ENCODE measurements at places on chromosomes 5 and 9.

GRCh38 chr9:35470894-35471293, 19.0 kb upstream of the RUSC2 start:
- no peak for DNase-seq

GRCh38 chr5:39117401-39117800, 43.2 kb upstream of the RICTOR start:
- DNase-seq = no peak

GRCh38 chr5:150347003-150347402, 10.5 kb upstream of the TCOF1 start:
- DNase-seq = no peak

- DNase-seq = no peak
These were observed 67.7 kb downstream of the SYK start for GRCh38 chr9:90869361-90869760.

DNA sequence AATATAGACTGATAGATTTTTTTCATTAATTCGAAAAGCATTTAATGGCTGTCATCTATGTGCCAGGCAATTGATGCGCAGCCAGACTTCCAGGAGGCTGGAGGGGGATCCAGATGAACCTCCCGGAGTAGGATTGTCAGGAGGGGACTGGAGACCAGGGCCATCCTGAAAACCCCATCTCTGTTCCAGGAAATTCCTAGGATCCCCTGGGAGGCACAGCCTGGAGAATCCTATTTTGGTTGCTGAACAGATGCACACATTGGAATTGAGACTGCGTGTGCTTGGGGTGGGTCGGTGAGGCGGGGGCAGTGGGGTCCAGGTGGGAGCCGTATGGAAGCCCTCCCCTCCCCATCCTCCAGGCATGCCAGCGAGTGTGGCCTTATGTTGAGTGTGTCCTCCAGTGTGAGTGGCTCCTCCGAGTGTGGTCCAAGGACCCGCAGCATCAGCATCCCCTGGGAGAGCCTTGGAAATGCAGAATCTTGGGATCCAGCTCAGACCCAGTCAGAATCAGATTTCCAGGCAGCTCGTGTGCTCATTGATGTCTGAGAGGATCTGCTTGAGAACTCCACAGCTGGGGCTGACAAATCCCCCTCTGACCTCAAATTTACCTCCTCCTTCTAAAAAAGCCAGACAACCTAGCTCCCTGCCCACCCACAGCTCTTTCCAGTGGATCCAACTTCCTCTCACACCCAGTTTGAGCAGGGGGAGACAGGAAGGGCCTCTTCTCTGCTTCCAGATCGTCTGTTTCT, 38.7 kb downstream of the ROPN1L start:
- DNase-seq = no peak

- no peak for DNase-seq
These were observed 325.8 kb downstream of the TMEM38B start for GRCh38 chr9:106020186-106020585.

DNA sequence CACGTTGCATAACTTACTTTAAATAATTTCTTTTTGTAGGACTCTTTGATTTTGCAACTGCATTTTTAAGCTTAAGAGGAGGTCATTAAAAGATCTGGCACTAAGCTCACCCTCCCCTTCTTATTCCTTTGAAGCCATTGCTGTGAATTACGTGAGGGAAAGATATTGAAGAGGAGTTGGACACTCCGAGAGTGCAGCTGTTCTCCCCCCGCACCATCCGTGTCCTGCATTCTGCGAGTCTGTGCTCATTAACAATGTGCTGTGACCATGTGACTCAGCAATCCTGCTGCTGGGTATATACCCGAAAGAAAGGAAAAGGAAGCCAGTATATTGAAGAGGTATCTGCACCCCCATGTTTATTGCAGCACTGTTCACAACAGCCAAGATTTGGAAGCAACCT, 40.0 kb downstream of the NXNL2 start:
- no peak for DNase-seq

DNA sequence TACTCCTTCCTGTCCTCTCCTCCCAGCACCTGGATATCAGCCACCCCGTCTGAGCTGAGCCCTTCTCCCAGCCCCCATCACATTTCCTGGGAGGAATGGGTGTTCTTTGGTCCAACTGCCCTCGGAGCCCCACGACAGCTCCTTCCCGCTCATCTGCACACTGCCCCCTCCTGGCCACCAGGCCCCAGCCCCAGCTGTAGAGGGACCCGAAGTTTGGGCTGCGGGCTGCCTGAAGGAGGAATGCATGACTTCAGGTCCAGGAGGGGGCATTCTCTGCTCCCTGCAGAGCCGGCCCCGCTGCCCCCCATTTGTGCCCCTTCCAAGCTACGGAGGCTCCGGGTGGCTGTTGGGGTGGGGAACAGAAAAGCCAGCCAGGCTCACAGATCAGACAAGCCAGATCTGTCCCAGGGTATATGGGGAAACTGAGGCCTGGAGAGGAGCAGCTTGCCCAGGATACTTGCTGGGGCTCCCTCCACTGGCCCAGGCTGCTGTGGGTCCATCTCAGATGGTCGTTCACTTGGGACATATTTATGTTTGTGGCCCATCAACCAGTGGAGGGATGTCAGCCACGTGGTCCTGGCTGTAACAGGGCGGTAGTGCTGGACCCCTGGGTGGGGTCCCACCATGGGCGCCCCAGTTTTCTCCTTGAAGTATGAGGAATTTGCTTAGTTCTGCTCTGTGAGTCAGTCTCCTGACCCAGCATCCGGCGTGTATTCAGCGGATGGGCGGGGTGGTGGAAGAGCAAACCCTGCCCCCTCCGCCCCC, 33.1 kb downstream of the DAB2IP start:
- no peak for DNase-seq

DNA sequence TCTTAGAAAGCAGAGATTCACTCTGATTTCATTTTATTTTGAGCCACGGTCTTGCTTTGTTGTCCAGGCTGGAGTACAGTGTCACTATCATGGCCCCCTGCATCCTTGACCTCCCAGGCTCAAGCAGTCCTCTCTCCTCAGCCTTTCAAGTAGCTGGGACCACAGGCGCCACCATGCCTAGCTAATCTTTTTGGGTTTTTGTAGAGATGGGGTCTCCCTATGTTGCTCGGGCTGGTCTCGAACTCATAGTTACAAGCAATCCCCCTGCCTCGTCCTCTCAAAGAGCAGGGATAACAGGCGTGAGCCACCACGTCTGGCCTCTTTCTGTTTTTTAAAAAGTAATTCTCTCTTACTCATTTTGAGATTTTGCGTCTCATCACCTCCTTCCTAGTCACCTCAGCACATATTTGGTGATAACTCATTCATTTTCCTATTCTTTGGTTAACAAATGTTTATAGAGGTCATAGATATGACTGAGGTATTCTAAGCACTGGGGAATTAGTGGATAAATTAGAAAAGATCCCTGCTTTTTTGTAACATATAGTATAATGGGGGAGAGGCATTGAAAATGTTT, 10.8 kb upstream of the DCP2 start:
- DNase-seq = no peak

DNA sequence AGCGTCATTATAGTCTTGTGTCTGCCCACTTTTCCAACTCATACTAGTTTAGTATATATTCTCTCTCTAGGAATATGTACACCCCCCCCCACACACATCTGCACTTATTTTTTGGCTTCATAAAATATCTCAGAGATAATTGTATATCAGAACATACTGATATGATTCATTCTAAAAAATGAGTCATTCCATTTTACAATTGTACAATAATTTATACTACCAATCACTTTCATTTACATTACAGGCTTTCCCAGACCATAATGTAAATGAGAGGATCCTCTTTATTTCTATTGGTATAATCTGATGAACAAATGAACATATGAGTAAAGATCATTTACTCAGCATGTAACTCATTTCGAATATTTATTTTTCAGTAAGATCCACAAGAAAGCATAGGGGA, 1842.9 kb upstream of the C9orf72 start:
- DNase-seq = no peak

GRCh38 chr5:16612007-16612406, 4.8 kb downstream of the RETREG1 start:
- no peak for DNase-seq

DNA sequence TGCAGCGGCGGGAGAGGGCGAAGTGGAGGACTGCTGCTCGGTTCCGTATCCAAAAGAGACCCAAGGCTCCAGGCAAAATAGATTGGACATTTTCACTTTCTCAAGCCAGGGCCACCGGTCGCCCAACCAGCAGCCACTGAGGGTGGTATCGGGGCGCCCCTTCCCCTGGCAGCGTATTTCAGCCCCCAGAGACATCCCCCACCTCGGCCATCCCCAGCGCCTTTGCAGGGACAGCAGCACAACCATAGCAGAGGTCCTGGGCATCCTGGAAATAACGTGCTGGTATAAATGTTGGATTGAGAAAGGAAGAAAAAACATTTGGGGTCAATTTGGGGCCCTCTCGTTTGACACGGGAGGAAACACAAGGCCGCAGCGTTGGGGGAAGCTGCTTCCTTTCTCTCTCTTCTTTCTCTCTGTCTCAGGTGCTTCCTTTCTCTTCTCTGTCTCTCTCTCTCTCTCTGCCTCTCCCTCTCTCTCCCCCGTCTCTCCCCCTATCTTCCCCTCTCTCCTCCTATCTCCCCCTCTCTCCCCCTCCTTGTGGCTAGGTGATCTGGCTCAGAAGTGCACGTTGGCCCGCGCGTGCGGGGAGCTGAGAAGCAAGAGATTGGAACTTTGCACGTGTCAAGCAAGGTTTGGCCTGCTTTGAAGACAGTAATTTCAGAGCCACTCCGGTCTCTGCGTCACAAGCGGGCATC, 624 bp upstream of the RETREG1 start:
- no peak for DNase-seq

- no peak for DNase-seq
These were observed 14.7 kb downstream of the SLC45A2 start for GRCh38 chr5:33969572-33970452.

GRCh38 chr5:7754997-7755596, 95.8 kb downstream of the CFAP90 start:
- DNase-seq = peak; percentile 25

DNA sequence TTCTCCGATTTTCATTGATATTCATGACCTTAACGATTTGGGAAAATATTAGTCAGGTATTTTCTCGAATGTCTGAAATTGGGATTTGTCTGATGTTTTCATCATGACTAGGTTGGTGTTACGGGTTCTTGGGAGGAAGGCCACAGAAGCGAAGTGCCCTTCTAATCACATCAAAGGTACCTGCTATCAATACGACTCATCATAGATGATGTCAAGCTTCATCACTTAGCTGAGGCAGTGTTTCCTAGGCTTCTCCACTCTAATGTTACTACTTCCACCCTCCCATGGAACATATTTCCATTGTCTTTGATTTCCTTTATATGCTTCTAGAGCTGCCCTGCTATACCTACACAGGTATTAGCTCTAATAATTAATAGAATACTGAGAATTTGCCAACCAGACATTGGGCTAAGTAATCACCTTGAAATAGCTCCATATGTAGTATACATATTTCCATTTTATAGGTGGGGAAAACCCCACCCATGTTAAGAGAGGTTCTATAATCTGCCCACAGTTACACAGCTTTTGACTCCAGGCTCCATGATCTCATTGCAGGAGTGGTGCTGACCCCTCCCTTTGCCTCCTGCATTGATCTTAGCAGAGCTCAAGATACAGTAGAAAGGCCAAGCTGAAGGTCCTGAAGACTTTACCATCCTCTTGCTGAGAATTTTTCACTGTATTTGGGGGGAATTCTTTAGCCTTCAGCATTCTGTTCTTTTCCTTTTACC, 238.6 kb upstream of the ADAMTSL1 start:
- DNase-seq = no peak

- DNase-seq = no peak
These were observed 211.9 kb downstream of the MEF2C start for GRCh38 chr5:88671106-88671504.

DNA sequence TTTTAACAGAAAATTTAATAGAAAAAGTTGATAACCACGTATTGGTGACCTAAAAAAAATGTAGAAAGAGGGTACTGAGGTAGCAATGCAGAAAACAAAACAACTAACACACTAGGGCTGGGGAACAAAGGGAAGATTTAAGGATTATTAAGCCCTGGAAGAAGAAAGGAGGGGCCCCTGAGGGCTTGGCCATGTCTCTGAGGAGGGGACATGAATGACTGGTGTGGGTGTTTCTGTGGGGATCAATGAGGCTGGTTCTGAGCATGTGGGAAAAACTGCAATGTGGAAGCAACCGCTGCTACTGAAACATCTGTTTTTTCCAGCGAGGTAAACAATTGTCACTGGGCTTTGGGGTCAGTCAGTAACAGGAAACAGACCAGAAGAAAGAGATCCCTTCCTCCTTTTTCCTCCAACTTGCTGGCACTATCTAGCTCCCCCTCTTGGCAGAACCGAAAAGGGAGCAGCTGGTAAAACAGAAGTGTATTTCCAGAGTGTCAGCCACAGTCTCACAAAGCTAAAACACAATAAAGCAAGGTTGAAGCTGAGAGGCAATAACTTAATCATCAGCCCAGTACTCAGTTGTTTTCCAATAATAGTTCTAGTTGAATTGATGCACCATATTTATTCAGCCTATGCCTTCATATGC, 48.3 kb downstream of the ATPSCKMT start:
- DNase-seq = peak; percentile 38

- DNase-seq = no peak
These were observed 372.6 kb downstream of the PRELID2 start for GRCh38 chr5:145462525-145462924.

GRCh38 chr9:15670894-15671293, 118.1 kb downstream of the CCDC171 start:
- no peak for DNase-seq

- DNase-seq = no peak
These were observed 153.2 kb downstream of the MACROH2A1 start for GRCh38 chr5:135245521-135246499.

DNA sequence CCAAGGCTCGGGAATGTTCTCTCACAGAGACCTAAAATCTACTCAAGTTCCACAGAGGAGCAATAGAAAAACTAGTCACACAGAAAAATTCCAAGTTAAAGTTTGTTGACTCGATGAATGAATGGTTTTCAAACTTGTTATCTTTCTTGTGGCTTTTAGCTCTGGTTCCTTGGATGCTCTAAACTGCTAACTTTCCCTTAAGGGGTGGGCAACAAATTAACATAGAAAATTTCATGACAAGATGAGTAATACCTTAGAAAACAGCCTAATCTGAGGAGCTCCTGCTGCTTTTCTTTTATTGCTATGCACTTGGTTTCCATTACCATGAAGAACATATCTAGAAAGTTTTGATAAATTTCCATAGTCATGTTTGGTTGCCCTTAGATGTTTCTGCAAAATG, 100.2 kb upstream of the CCDC112 start:
- DNase-seq = no peak

DNA sequence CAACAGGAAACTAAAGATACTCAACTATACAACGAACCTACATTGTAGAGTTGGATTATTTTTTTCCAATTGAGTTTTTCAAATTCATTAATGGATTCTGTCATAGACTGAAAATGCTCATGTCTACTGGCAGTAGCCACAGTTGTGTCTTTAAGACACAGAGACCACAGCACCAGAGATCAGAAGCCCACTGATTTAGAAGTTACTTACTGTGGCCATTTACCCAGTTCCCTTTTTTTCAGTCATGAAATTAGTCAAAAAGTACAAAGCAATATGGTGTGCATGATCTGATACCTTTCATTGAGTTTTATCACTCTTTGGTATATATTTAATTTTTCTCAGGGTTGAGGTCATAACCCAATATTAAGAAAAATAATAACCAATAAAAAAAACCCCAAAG, 1640.2 kb upstream of the WWC1 start:
- no peak for DNase-seq

- DNase-seq = no peak
These were observed 90.8 kb upstream of the NR5A1 start for GRCh38 chr9:124598048-124598447.

- no peak for DNase-seq
These were observed 16.4 kb upstream of the ZBTB34 start for GRCh38 chr9:126844085-126844484.
